ENCODE measurements at places on chromosomes 3 and 15. TPM values are rescaled to one million over a fixed set of nuclear protein-coding genes. Genes with fewer than 3 reads are reported as not detected.

Gene PCSK6
- total RNA-seq: 1.6 TPM

Gene ESYT3
- total RNA-seq: not detected

Gene CSPG5
- 0.68 TPM for total RNA-seq

Gene SOX14
- total RNA-seq: not detected

Gene NRG4
- total RNA-seq: not detected

Gene SUMF1
- 24.0 TPM for total RNA-seq

Gene GCHFR
- 23.7 TPM for total RNA-seq

Gene ADAMTS7
- total RNA-seq: 16.6 TPM

GRCh38 chr15:58490086-58490887 is 58.5 kb downstream of the LIPC start:
- H3K36me3 ChIP-seq: no peaks in the 10 kb centered on the region
- no peak overlapping the region for H3K4me3 ChIP-seq
- no peak overlapping the region for H3K27ac ChIP-seq
- no peak for DNase-seq

- no peak overlapping the region for H3K27ac ChIP-seq
- H3K4me1 ChIP-seq: no peaks in the 10 kb centered on the region
- H3K4me3 ChIP-seq: no peak overlapping the region
- no peak for DNase-seq
- H3K36me3 ChIP-seq: no peaks in the 10 kb centered on the region
- H3K27me3 ChIP-seq: peaks cover 4% of the 10 kb centered on the region
Observed at GRCh38 chr15:101554115-101554915, 64.8 kb upstream of the PCSK6 start.

- H3K4me3 ChIP-seq: no peak overlapping the region
- H3K36me3 ChIP-seq: no peaks in the 10 kb centered on the region
- H3K27ac ChIP-seq: no peak overlapping the region
- DNase-seq: no peak
- H3K4me1 ChIP-seq: no peaks in the 10 kb centered on the region
Observed at GRCh38 chr15:74709011-74709410, 13.2 kb upstream of the EDC3 start.

DNA sequence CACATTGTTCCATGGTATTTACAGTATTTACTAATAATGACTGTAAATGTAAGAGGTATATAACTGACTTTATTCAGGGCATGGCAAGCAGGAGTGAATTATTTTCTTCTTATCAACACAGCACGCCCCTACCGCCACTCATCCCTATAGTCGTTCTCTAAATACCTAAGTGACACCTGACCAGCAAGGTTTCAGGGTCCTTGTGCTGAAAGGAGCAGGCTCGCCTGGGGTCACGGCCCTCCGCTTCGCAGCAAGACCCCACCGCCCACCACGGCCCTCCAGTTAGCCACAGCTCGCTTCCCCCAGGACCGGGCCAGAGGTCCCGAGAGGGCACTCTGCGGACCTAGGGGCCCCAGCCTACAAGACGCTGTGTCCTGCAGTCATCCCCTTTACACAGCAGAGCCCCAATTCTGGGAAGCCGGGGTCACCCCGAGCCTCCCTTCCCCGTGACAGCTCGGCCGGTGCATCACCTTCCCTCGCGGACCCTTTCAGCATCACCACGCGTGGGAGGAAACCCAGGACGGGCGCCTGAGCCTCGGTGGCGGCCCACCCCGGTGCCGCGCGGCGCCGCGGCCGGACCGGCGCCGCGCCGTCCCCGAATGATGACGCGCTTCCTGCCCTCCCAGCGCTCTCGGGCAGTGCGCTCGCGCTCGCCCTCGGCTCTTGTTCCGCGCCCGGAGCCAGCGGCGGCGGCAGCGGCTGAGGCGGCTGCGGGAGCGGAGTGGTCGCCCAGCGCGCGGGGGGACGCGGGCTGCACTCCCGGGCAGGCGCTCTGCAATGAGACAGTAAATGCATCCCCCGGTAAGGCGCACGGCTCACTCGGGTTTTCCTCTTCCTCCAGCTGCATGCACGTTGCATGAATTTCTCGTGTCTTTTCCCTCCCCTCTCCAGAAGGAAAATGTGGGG is 225.1 kb upstream of the C2CD4B start:
- peak within 1 kb of the TSS; percentile 79 for H3K4me3 ChIP-seq
- peaks cover 13% of the 10 kb centered on the region for H3K27me3 ChIP-seq
- peaks cover 22% of the 10 kb centered on the region for H3K4me1 ChIP-seq
- peak within 1 kb of the TSS; percentile 12 for H3K27ac ChIP-seq
- no peaks in the 10 kb centered on the region for H3K36me3 ChIP-seq

GRCh38 chr3:143464850-143465249 is 345.3 kb downstream of the CHST2 start:
- no peak overlapping the region for H3K27ac ChIP-seq
- no peak for DNase-seq
- H3K4me3 ChIP-seq: no peak overlapping the region
- no peaks in the 10 kb centered on the region for H3K27me3 ChIP-seq

GRCh38 chr3:15781637-15782402 is 16.0 kb downstream of the ANKRD28 start:
- no peak overlapping the region for H3K27ac ChIP-seq
- H3K4me3 ChIP-seq: no peak overlapping the region
- H3K4me1 ChIP-seq: no peaks in the 10 kb centered on the region
- no peaks in the 10 kb centered on the region for H3K36me3 ChIP-seq
- H3K27me3 ChIP-seq: no peaks in the 10 kb centered on the region

- DNase-seq: peak; percentile 71
- H3K27me3 ChIP-seq: no peaks in the 10 kb centered on the region
- no peak overlapping the region for H3K4me3 ChIP-seq
- H3K27ac ChIP-seq: no peak overlapping the region
Observed at GRCh38 chr3:17233398-17233800, 348.6 kb downstream of the PLCL2 start.

- no peaks in the 10 kb centered on the region for H3K4me1 ChIP-seq
- DNase-seq: no peak
- no peaks in the 10 kb centered on the region for H3K36me3 ChIP-seq
- no peak overlapping the region for H3K27ac ChIP-seq
- H3K27me3 ChIP-seq: no peaks in the 10 kb centered on the region
Observed at GRCh38 chr15:23574742-23575141, 9.3 kb downstream of the MKRN3 start.

DNA sequence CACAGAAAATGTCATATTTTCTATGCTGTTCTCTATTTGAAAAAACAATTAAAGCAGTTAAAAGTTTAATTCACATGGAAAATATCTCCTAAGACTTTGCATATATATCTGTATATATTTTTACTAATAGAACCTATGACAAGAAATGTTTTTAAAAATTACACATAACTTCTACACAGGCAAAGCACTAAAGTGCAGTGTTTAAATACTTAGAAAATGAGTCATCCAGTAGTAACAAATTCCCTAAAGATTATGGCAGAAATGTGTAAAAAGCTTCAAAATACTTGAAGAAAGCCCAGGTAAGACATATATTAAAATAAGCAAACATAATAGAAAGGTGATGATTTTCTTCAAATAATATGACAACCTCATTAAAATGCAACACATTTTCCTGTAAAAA is 236.6 kb downstream of the TBC1D5 start:
- H3K4me1 ChIP-seq: no peaks in the 10 kb centered on the region
- no peak overlapping the region for H3K4me3 ChIP-seq
- no peak overlapping the region for H3K27ac ChIP-seq
- peaks cover 11% of the 10 kb centered on the region for H3K36me3 ChIP-seq
- H3K27me3 ChIP-seq: no peaks in the 10 kb centered on the region

DNA sequence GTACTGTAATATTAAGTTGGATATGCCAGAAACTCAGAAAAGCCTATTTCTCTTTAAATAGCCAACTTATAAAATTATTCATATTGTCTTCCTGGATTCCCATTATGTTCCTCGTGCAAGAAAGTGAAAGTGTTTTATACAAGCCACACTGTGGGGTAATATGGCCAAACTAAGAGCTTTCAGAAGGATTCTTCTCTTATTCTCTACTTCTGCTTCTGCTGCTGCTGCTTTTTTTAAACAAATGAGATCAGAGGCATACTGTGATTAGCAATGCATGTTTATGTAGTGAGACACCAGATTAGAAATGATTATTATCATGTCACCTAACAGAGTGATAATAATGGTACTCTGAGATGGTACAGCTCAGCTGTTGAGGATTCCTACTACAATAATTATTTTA is 1026.5 kb upstream of the CFAP20DC start:
- no peak overlapping the region for H3K4me3 ChIP-seq
- peaks cover 13% of the 10 kb centered on the region for H3K4me1 ChIP-seq
- DNase-seq: no peak

- H3K27ac ChIP-seq: no peak overlapping the region
Observed at GRCh38 chr3:128496019-128496601, 3.1 kb upstream of the GATA2 start.

DNA sequence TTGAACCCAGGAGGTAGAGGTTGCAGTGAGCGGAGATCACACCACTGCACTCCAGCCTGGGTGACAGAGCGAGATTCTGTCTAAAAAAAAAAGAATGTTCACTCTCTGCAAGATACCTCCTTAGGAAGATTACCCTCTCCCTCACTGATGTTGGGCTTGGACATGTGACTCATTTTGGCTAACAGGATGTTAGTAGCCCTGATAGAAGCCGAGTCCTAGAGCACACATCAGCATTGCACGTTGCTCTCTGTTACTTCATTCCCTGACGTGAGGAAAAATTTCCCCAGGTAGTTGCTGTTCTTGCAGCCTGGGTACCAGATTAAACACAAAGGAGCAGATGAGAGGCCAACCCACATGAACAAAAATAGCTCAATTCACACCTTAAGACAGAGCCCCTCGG is 78.1 kb upstream of the PRICKLE2 start:
- H3K27me3 ChIP-seq: no peaks in the 10 kb centered on the region
- H3K27ac ChIP-seq: no peak overlapping the region
- H3K36me3 ChIP-seq: no peaks in the 10 kb centered on the region
- no peak for DNase-seq
- H3K4me3 ChIP-seq: no peak overlapping the region

GRCh38 chr3:41000471-41000870 is 198.8 kb upstream of the CTNNB1 start:
- no peaks in the 10 kb centered on the region for H3K36me3 ChIP-seq
- H3K4me3 ChIP-seq: no peak overlapping the region
- no peak for DNase-seq
- H3K4me1 ChIP-seq: no peaks in the 10 kb centered on the region
- no peak overlapping the region for H3K27ac ChIP-seq

DNA sequence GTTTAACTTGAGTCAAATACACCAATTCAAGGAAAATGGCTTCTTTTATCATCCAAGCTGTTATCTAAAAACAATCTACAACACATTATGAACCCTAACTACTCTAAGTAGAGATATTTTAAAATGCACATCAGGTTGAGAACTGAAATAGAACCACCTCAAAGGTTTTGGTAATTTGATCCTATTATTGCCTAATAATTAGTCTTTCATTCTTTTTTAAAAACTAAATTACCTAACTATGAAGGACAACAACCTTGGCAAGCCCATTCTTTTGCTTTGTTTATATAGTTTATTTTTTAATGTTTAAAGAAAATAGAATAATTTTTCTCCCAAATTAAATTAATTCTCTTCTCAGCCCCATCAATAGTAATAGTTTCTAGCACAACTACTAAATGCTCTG is 61.1 kb upstream of the PPIB start:
- H3K36me3 ChIP-seq: no peaks in the 10 kb centered on the region
- no peak overlapping the region for H3K27ac ChIP-seq
- no peaks in the 10 kb centered on the region for H3K27me3 ChIP-seq

DNA sequence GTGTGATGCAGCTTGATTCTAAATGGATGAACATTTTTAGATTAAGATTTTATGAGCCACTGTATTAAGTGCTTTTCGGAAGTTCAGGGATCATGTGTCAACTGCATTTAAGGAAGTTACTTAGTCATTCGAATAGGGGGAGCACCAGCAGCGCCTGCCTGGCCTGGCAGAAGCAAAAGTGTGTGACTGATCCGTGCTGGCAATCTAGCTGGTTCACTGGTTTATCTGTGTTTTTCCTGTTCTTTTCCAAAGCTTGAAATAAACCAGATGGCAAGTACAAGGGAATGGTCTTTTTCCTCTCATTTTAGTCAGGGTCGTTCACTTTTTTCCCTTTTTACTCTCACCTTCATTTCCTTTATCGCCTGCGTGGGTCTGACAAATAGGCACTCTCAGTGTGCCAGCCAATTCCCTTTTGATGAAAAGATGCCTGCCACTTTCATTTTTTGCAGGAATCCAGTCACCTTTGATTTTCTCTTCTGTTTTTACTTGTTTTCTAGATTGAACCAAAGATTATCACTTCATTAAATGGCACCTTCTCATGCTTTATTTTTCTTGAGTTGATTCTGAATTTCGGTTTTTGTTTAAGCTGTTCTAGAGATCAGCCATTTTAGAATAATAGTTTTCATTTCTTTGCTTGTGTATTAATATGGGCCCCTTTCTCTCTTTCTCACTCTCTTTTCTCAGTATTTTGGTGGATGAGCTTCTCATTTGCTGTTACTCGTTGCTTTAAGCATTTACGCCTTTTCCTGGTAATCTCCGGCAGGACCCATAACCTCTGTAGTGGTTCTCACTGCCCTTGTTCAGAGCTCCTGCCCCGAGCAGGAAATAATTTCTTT is 2.8 kb downstream of the ABHD2 start:
- peak; percentile 77 for DNase-seq
- H3K36me3 ChIP-seq: peaks cover 1% of the 10 kb centered on the region
- H3K27ac ChIP-seq: peak overlapping the region; percentile 61
- peak overlapping the region; percentile 48 for H3K4me3 ChIP-seq
- no peaks in the 10 kb centered on the region for H3K27me3 ChIP-seq

- peak overlapping the region; percentile 91 for H3K4me3 ChIP-seq
- DNase-seq: no peak
- peaks cover 2% of the 10 kb centered on the region for H3K36me3 ChIP-seq
- H3K4me1 ChIP-seq: peaks cover 23% of the 10 kb centered on the region
- no peaks in the 10 kb centered on the region for H3K27me3 ChIP-seq
Observed at GRCh38 chr3:186931532-186932280, 1.4 kb downstream of the ST6GAL1 start.
